Lung microvascular endothelial cell (primary cell): ENCODE measurements at places on chromosomes 11 and 22. TPM values are rescaled to one million over a fixed set of nuclear protein-coding genes. Genes with fewer than 3 reads are reported as not detected.

Gene NLRP6
- not detected in 2 replicates for total RNA-seq

Gene SCN4B
- under 0.01 TPM in 1 of 2 replicates, not detected in the other for total RNA-seq

Gene LINC01488
- total RNA-seq: under 0.01 TPM in 1 of 2 replicates, not detected in the other

Gene MGAT3
- total RNA-seq: not detected in 2 replicates

Gene OR10A2
- not detected in 2 replicates for total RNA-seq

Gene ALX4
- not detected in 2 replicates for total RNA-seq

Gene C22orf42
- not detected in 2 replicates for total RNA-seq

Gene CLDN5
- total RNA-seq: 533 and 904 TPM in 2 replicates

Gene SLC1A2
- total RNA-seq: not detected in 2 replicates

Gene KRTAP5-8
- not detected in 2 replicates for total RNA-seq

Gene DGCR6
- total RNA-seq: 0.60 and 2.4 TPM in 2 replicates

Gene ALDH3B1
- total RNA-seq: 0.20 and 0.44 TPM in 2 replicates

Gene OR8K1
- total RNA-seq: not detected in 2 replicates

Gene NAALAD2
- total RNA-seq: 0.20 and 0.22 TPM in 2 replicates

Gene SLC29A2
- 0.22 and 0.79 TPM in 2 replicates for total RNA-seq

Gene MTFP1
- 17.7 and 24.0 TPM in 2 replicates for total RNA-seq

Gene SPTY2D1
- 7.2 and 9.3 TPM in 2 replicates for total RNA-seq

Gene CALCA
- total RNA-seq: not detected in 2 replicates

Gene GGTLC2
- not detected in 2 replicates for total RNA-seq

Gene TIGD3
- 0.22 TPM in 1 of 2 replicates, not detected in the other for total RNA-seq

Gene OR6T1
- total RNA-seq: not detected in 2 replicates

Gene UBQLNL
- under 0.01 TPM in 1 of 2 replicates, not detected in the other for total RNA-seq

Gene SEPTIN3
- under 0.01 TPM in 2 replicates for total RNA-seq

Gene MS4A7
- total RNA-seq: not detected in 2 replicates

Gene SLC2A11
- total RNA-seq: 4.0 and 4.4 TPM in 2 replicates

Gene FAM83F
- not detected in 2 replicates for total RNA-seq

Gene IGSF9B
- not detected in 2 replicates for total RNA-seq

Gene BDNF
- under 0.01 and 0.22 TPM in 2 replicates for total RNA-seq

Gene EHF
- not detected in 2 replicates for total RNA-seq

Gene MYBPC3
- not detected in 2 replicates for total RNA-seq

Gene KRTAP5-11
- not detected in 2 replicates for total RNA-seq

Gene CCDC73
- not detected in 2 replicates for total RNA-seq

Gene SLC6A5
- total RNA-seq: not detected in 2 replicates

Gene TPBGL
- not detected in 2 replicates for total RNA-seq

Gene MS4A3
- total RNA-seq: not detected in 2 replicates

Gene TXNRD2
- total RNA-seq: 55.6 and 63.5 TPM in 2 replicates
